ENCODE measurements at places on chromosomes 5 and 9.

GRCh38 chr5:3701694-3702093 lies 106.1 kb downstream of the IRX1 start:
- DNase-seq, result no peak

DNA sequence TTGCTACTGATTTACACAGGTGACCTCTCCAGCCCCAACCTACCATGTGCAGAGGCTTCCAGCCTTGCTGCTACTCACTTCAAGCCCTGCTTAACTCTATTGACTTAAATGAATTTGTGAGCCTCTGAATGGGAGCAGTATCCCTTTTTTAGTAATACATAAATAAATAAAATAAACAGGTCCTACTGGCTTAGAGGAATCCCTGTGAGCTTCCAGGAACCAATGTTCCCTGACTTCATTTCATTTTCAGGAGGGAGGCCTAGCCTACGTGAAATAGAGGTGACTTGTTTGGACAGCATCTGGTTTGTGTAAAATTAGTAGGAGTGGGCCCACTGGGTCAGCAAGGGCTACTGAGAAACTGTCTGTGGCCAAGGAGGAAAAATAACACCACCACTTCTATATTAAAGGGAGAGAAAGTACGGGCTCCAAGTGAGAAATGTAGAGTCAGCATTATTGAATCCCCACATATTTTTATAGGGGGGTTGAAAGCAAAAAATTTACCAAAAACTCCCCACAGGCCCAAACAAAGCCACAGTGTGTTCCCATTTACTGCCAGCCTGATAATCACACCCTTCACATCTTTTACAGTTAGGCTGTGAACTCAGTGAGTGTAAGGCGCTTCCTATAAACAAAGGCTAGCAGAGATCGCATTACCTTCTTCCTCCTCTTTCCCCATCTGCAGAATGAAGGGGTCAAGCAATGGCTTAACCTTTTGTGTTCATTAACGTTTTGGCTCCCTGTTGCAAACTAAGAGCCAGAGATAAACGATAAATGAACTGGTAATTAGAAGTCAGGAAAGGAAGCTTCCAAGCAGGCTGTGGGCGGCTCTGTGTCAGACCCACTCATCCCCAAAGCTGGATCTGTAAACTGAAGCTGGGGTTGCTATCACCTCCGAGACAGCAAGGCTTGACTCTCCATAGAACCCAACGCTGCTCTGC lies 138.8 kb upstream of the LIFR start:
- no peak for DNase-seq

DNA sequence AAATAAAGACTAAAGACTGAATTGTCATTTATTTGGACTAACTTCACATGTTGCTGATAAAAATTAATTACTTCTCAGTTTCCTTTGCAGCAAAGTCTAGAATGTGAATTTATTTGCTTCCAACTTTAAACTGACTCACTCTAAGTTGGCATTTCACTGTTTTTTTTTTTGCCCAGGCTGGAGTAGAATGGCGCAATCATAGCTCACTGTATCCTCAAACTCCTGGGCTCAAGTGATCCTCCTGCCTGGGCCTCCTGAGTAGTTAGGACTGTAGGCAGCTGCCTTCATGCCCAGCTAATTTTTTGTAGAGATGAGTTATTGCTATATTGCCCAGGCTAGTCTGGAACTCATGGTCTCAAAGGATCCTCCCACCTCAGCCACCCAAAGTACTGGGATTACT lies 3.5 kb downstream of the CCNB1 start:
- no peak for DNase-seq

- DNase-seq, result no peak
Observed at GRCh38 chr5:69213513-69214215, 21.0 kb upstream of the CDK7 start.

DNA sequence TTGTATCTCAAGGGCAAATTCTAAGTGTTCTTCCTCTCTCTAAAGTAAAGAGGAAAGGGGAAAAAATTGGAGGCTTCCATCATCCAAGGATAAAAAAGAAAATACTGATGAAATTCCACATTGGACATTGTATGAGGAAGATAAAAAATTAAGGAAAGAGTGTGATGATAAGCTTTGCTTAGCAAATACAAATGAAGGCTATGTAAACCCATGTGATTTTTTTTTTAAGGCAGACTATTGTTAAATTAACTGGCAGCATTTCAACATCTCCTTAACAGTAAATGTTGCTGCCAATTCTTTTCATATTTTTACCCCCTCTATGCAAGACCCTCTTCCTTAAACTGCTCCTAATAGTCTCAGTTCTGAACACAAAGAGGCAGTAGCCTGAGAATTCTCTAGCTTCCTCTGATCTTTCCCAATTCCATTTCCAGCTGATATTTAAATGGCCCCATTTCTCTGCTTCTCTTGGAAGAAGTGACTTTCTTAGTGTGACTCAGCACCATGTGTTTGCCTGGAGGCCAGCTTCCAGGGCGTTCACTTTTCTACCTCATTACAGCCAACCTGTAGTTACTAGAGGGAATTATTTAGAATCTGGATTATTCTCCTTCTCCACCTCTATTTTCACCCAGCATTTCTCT lies 159.7 kb downstream of the TLE1 start:
- DNase-seq, result no peak

GRCh38 chr5:74361406-74362358 lies 278.8 kb downstream of the ENC1 start:
- no peak for DNase-seq

DNA sequence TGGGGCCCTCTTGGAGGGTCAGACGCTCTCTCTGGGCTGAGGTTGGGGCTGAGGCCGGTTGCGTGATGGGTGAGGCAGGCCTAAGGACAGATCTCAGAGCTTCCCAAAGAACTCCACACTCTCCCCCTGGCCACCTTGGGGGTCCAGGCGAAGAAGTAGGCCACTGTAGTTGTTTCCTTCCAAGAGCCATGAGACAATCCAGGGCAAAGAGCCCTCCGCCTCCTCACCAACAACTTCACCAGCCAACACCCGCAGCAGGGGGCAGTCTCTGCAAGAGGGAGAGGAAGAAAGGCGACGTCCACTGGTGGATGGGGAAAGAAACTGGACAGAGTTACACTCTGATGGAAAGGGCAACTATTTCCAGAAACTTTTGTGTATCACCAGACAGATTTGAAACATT lies 10.7 kb downstream of the SLC35A4 start:
- DNase-seq, result no peak

DNA sequence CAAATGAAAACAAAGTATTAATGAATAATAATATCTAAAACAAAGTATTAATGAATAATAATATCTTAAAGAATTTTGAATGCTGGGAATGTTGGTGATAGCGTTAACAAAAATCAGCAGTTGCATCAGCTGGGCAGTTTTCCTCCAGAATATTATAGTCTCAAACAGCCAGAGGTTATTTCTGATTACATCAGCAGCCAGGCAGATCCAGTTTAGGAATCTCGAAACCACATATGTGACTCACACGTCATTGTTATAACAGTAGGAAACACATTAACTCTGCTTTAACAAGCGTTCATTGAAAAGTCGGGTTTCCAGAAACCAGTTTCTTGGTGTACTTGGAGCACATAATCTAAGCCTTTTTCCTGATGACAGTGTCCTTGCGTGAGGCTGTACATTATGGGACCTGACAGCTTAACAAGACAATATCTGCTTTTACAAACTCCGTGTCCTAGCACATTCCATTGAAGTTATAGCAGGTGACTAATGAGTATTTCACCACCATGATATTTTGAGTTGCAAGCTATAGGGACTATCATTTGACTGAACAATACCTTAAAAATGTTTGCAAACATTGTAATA lies 559.5 kb upstream of the KLF4 start:
- no peak for DNase-seq

- DNase-seq, result peak; percentile 3
Observed at GRCh38 chr5:80346055-80346454, 26.3 kb downstream of the SPZ1 start.

GRCh38 chr9:4259489-4259888 lies 40.4 kb downstream of the GLIS3 start:
- no peak for DNase-seq

GRCh38 chr9:14321517-14322130 lies 7.7 kb upstream of the NFIB start:
- no peak for DNase-seq

GRCh38 chr9:108274971-108275370 lies 580.8 kb downstream of the ACTL7B start:
- DNase-seq, result no peak

GRCh38 chr9:7103367-7103766 lies 345.6 kb downstream of the KDM4C start:
- DNase-seq, result no peak

DNA sequence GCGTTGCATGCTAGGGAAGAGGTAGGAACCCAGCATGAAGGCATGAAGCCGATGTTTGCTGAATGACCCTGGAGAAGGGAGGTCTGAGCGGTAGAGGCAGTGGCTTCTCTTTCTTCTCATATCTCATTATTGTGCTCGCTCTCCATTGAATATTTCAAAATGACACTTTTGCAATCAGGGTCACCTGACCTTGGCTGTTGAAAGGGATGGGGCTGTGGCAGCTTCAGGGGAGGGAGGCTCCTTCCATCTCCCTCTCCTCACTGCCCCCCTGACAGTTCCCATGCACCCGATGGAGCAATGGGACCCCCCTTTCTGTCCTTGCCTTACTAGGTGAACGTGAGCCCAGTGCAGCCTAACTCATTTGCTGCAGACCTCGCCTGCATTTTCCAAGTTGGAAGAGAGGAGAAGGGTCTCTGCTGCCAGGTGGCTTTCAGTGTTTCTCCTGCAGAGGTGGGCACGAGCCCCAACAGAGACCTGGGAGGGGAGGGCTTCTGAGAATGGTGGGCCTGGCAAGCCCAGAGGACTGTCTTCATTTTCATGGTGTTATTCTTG lies 17.9 kb downstream of the STC2 start:
- no peak for DNase-seq

- DNase-seq, result no peak
Observed at GRCh38 chr5:116038817-116039216, 6.5 kb downstream of the ARL14EPL start.

DNA sequence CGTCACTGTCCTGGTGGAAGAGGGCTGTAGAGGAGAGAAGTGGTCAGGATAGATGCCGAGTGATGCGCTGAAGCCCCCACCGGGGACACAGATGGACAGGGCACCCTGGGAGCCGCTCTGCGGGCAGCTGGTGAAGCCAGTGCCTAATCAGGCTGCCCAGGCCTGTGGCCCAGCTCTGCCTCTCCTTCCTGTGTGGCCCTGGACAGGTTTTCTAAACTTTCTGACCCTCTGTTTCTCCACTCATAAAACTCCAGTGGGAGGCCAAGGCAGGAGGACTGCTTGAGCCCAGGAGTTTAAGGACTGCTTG lies 86.1 kb downstream of the C5orf15 start:
- no peak for DNase-seq

GRCh38 chr5:149282027-149282965 lies 10.6 kb downstream of the AFAP1L1 start:
- no peak for DNase-seq

DNA sequence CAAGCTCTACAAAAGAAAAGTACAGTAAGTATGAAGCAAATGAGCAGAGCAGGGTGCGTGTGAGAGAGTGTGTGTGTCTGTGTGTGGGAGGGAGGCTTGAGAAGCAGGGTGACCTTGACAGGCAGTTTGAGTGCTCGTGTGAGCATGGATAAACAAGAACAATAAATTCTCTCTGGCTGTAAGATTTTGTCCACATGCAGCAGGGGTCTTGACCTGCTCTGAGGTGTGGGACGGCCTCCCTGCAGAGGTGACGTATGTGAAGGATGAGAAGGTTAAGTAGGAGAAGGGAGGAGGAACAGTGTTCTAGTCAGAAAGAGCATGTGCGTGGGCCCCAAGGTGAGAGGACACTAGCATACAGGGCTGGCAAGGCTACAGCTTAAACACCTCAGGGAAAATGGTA lies 49.0 kb downstream of the SPTLC1 start:
- no peak for DNase-seq

- no peak for DNase-seq
Observed at GRCh38 chr5:141633871-141634561, 2.6 kb downstream of the HDAC3 start.

DNA sequence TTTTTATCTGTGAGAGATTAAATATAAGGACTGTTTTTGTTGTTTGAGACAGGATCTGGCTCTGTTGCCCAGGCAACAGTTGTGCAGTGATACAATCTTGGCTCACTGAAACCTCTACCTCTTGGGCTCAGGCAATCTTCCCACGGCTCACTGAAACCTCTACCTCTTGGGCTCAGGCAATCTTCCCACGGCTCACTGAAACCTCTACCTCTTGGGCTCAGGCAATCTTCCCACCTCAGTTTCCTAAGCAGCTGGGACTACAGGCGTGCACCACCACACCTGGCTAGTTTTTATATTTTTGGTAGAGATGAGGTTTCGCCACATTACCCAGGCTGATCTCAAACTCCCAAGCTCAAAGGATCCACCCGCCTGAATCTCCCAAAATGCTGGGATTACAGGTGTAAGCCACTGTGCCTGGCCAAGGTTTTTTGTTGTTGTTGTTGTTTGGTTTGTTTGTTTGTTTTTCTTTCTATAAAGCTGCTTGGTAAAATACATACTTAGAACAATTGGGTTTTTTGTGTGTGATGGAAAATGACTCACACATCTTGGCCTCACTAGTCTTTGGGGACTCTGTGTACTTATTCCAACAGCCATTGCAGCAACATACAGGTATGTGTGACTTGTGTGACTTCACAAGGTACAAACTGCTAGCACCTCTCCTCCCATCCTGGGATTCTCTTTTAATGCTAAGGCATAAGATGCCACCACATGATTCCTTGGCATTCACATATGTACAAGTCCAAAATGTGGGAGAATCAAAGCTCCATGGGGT lies 36.5 kb upstream of the RASA1 start:
- DNase-seq, result no peak

DNA sequence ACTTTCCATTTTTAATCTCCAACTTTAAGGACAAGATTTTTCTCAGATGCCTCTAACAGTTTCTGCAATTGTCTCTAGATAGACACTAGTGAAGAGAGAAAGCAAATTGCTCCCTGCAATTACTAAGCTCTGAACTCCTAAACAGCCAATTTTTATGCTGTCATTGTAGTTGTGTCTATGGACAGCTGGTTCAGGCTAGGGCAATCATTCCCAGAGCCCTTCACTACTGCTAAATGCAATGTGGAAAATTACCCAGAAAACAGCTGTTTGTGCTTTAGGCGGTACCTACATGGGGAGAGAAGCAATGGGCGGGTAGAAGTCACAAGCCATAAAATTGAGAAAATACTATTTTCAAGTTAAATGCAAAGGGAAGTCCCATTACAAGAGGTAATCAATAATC lies 211.6 kb downstream of the SPOCK1 start:
- no peak for DNase-seq

GRCh38 chr5:151685749-151686673 lies 704 bp downstream of the SPARC start:
- DNase-seq, result no peak

DNA sequence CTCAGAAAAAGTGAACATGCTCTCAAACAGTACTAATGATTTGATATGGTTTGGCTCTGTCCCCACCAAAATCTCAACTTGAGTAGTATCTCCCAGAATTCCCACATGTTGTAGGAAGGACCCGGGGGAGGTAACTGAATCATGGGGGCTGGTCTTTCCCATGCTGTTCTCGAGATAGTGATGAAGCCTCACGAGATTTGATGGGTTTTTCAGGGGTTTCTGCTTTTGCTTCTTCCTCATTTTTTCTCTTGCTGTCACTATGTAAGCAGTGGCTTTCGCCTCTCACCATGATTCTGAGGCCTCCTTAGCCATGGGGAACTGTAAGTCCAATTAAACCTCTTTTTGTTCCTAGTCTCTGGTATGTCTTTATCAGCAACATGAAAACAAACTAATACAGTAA lies 401.3 kb downstream of the BNC2 start:
- DNase-seq, result no peak

- no peak for DNase-seq
Observed at GRCh38 chr5:19256036-19256435, 732.0 kb downstream of the CDH18 start.

All from nucleus accumbens (tissue), 56 donors.